Astrocyte of the spinal cord (primary cell): ENCODE measurements at places on chromosomes 2 and 18.

DNA sequence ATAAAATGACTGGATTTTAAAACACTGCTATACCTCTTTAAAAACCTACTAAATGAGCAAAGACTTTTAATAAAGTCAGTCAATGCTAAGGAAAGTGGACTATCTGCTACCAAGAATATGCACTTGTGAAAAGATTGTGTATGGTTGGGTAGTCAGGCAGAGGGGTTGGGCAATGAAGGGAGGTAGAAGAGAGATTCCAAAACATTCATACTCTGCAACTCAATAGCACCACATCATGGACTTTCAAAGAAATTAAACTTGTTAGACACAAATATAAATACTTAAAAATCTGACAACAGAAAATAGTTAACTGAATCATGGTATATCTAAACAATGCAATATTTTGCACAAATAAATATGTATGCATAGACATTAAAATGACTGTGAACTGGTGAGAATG lies 139.9 kb upstream of the MAPRE2 start:
- DNase-seq: no peak

DNA sequence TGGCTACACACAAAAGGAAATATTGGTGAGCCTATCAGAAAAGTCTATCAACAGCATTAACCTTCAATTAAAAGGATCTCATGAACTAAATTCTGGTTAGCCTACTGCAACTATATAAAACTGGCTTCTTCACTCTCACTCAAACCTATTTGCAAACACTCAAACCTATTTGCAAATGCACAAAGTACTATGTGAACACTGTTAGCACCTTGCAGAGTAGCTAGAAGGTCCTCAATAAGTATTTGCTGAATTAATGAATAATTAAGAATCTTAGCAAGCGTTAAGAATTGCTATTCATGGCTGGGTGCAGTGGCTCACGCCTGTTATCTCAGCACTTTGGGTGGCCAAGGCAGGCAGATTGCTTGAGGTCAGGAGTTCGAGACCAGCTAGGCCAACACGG lies 150.3 kb downstream of the DTNB start:
- no peak for DNase-seq

- no peak for DNase-seq
These were observed 130.3 kb upstream of the CTAGE1 start for GRCh38 chr18:22547807-22548561.

DNA sequence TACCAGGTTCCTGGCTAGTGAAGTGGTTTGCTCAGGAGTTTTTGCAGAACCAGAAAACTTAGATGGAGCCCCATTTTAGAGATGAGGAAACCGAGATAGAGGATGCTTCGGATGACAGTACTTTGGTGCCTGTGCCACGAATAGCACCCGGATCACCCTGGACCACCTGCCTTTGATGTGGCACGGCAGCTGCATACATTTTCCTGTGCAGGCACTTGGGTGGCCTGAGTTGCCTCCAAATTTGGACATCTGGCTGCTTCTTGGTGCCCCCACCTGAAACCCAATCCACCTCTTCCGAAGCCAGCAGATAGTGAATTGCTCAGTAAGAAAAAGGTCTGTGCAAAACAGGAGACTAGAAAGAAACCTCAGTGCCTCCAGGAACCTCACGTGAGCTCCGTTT lies 140.6 kb upstream of the ID2 start:
- DNase-seq: no peak

- DNase-seq: no peak
These were observed 13.2 kb upstream of the LRRFIP1 start for GRCh38 chr2:237614151-237614720.

GRCh38 chr2:73979686-73980085 lies 5.0 kb upstream of the TET3 start:
- DNase-seq: peak; percentile 73

DNA sequence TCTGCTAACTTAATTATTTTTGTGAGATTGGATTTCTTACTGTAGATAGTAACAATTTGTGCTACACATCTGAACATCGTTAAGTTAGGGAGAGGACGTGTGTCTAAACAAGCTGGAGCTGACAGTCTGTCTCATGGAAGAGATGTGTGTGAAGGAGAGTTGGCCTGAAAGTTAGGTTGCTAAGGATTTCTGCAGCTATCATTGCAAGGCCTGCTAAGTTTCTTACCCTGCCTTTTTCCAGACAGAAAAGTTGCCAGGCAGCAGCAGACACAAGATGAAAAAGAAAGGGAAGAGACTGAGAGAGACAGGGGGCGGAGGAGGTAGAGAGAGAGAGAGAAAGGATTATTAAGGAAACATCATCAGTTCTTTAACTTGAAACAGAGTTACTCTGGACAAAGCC lies 4.1 kb upstream of the LRP1B start:
- no peak for DNase-seq

DNA sequence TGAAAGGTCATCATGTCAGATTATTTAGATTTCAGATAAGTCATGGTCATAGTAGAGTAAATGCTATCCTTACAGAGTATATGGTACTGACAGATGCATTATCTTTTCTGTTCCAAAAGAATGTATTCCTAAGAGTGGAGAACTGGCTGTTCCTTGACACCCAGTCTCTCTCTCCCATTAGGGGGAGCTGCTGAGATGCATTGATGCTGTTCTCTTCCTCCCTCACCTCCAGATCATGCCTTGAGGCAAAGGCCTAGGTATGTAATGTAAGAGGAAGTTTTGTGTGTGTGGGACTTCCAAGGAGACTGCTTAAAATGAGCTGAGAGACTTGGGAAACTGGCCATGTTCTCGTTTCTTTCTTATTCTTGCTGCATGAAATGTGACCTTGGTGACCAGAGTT lies 979.5 kb upstream of the CELF4 start:
- DNase-seq: no peak

- DNase-seq: peak; percentile 75
These were observed 68.3 kb downstream of the SPTBN1 start for GRCh38 chr2:54524226-54524991.

GRCh38 chr2:6653281-6653750 lies 212.4 kb downstream of the CMPK2 start:
- no peak for DNase-seq

DNA sequence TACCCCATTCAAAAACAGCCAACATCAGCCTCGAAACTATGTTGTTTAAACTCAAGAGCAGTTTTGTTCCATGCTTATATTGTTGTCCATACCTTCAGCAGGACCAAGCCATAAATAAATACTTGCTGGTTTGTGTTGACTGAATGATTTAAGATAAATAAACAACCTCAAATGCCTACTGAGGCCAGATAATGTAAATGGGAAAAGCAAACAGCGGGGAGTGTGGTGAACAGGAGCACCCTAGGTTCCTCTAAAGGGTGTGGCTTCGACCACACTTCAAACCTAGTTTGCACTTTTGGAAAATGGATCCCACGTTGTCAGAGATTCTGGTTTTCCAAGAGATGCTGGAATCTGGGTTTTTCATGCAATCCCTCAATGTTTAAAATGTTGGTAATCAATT lies 1.7 kb upstream of the PMAIP1 start:
- no peak for DNase-seq

DNA sequence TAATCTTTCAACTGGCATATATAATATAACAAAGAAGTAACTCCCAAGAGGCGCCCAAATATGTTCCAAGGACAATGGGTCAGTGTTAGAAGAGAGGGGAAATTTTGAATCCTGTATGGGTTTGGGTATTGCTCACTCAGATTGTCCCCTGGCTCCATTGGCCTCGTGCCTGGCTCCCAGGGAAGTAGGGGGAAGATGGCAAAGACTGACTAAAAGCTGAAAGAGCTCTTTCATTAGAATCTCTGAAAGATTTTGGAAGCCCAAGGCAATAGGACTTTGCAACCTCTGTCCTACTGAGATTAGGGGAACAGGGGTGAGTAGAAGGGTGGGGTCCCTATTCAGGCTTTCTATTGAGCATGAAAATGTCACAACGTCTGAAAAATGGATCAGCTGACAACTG lies 1272.8 kb upstream of the ZEB2 start:
- DNase-seq: no peak
